ENCODE measurements at places on chromosomes 16 and 17.
A peak's percentile ranks its signal among the peaks of the same experiment; 100 is the strongest.

- DNase-seq: no peak
Observed at GRCh38 chr16:31081428-31082351, 7.1 kb downstream of the PRSS53 start.

DNA sequence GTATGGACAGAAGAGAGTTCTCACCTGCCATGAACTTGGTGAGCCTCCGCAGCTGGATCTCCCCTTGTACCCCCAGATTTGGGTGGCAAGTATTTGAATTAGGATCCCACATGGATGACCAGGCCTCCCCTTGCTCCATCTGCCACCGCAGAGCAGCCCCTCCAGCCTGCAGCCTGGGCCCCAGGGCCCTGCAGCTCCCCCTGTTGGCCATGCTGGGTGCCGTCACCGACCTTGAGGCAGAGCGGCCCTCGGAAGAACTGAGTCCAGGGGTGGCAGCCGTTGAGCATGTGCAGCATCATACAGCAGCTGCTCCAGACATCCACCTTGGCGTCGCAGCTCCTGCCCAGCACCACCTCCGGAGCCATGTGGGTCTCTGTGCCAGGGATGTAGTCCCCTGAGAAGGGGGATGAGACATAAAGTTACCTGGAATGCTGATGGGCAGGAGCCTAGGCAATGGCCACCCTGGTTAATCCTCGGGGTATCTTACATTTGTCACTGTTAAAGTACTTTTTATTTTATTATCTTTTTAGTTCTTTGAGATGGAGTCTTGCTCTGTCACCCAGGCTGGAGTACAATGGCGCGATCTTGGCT lies 9.0 kb upstream of the SPATA32 start:
- DNase-seq: no peak

- DNase-seq: no peak
Observed at GRCh38 chr16:69532641-69533455, 32.9 kb upstream of the NFAT5 start.

- no peak for DNase-seq
Observed at GRCh38 chr16:51321251-51321650, 170.2 kb upstream of the SALL1 start.

- no peak for DNase-seq
Observed at GRCh38 chr17:48308581-48308980, 121.4 kb downstream of the SKAP1 start.

GRCh38 chr17:72255481-72255880 lies 134.7 kb downstream of the SOX9 start:
- no peak for DNase-seq

DNA sequence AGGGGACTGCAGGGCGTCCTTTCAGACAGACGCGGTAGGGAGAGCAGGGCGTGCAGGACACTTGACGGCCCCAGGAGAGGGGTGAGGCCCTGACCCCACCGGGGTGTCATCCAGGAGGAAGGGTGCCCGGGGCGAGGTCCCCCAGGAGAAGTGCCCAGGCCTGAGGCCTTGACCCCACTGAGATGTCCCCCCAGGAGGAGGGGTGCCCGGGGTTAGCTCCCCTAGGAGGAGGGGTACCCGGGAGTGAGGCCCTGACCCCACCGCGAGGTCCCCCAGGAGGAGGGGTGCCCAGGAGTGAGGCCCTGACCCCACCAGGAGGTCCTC lies 27.2 kb upstream of the METRNL start:
- no peak for DNase-seq

GRCh38 chr17:7552621-7553051 lies 3.8 kb downstream of the TNFSF12 start:
- DNase-seq: no peak

DNA sequence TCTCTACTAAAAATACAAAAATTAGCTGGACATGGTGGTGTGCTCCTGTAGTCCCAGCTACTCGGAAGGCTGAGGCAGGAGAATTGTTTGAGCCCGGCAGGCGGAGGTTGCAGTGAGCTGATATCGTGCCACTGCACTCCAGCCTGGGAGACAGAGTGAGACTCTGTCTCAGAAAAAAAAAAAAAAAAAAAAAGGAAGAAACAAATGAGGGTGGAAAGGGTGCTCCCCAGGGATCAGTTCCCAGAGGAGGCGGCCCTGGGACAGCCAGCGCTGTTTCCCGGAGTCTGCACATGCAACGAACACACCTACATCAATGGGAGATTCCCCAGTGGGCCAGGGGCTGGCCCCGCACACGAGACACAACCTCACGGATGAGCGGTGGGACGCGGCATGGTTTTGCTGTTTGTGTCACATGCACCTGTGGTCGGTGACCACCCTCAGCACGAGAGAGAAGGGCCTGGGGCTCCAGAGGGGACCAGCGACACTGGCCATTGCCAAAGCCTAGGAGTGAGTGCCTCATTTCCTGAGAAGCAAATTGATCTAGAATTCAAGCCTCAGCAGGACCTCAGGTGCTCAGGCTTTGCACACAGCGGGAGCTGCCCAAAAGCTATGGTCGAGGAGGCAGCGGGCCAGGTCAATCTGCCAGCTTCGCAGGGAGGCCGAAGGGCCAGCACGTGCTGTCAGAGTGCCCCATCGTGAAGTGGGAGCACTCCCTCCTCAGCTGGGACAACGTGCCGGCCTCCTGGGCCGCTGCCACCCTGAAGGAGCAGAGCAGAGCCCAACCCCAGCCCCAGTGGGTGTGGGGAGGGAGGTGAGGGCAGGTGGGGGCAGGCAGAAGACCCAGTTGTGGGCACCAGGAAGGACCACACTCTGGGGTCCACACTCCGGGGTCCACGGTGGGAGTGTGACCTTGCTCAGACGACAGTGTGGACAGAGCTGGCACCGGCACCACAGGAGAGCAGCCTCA lies 13.8 kb upstream of the WDR45B start:
- no peak for DNase-seq

GRCh38 chr16:85420501-85421337 lies 192.4 kb upstream of the GSE1 start:
- peak; percentile 96 for DNase-seq

GRCh38 chr17:17416007-17416399 lies 60.8 kb upstream of the MED9 start:
- DNase-seq: no peak

DNA sequence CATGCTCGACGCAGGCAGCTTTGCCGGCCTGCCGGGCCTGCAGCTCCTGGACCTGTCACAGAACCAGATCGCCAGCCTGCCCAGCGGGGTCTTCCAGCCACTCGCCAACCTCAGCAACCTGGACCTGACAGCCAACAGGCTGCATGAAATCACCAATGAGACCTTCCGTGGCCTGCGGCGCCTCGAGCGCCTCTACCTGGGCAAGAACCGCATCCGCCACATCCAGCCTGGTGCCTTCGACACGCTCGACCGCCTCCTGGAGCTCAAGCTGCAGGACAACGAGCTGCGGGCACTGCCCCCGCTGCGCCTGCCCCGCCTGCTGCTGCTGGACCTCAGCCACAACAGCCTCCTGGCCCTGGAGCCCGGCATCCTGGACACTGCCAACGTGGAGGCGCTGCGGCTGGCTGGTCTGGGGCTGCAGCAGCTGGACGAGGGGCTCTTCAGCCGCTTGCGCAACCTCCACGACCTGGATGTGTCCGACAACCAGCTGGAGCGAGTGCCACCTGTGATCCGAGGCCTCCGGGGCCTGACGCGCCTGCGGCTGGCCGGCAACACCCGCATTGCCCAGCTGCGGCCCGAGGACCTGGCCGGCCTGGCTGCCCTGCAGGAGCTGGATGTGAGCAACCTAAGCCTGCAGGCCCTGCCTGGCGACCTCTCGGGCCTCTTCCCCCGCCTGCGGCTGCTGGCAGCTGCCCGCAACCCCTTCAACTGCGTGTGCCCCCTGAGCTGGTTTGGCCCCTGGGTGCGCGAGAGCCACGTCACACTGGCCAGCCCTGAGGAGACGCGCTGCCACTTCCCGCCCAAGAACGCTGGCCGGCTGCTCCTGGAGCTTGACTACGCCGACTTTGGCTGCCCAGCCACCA lies 9.7 kb downstream of the VASN start:
- DNase-seq: no peak

DNA sequence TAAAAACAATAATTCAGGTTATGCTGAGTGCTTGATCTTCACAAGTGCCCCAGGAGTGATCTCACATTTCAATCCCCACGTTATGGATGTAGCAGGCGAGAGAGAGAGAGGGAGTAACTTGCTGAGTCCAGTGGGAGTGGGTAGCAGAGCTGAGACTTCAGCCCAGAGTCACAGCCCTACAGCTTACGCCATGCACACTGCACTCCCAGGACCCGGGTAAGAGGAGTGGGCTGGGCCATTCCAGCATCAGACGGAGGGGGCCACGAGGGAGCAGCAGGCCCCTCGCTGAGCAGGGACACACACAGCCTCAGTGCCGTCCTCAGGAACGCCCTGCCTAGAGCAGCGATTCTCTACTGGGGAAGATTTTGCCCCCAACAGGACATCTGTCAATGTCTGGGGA lies 9.8 kb upstream of the KIF19 start:
- no peak for DNase-seq

- DNase-seq: no peak
Observed at GRCh38 chr17:44002141-44002848, 2.1 kb upstream of the NAGS start.

DNA sequence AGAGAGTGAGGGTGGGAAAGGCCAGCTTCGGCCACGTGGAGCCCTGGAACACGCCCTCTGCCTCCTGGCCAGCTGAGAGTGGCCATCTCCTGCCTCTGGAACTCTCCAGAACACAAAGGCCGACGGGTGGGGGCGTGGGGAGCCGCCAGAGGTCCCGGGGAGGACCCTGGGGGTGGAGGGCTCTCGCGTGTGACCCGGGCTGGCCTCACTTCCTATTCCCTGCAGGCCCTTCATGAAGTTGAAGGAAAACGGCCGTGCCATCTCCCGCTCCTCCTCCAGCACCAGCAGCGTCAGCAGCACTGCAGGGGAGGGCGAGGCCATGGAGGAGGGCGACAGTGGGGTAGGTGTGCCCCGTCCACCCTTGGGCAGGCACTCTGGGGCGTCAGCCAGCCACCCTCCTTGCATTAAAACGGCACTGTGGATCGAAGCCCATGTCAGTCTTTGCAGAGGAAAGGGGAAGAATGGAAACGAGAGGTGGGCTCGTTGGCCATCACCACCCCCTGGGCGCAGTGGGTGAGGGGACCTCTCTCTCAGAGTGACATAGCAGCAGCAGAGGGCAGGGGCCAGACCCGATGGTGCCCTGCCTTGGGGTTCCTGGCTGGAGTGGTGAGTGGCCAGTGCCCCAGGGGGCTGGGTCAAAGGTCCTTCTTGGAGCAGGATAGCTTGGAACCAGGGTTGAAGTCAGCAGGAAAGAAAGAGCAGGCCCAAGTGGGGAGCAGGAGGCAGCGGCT lies 37.1 kb downstream of the OR1D5 start:
- no peak for DNase-seq

- DNase-seq: no peak
Observed at GRCh38 chr17:34154961-34155730, 99.9 kb upstream of the CCL2 start.

GRCh38 chr17:40279402-40279801 lies 8.3 kb upstream of the CDC6 start:
- no peak for DNase-seq

- peak; percentile 83 for DNase-seq
Observed at GRCh38 chr17:7686222-7687071, 843 bp downstream of the TP53 start.

- no peak for DNase-seq
Observed at GRCh38 chr16:5850632-5851392, 753.2 kb upstream of the EEF2KMT start.

DNA sequence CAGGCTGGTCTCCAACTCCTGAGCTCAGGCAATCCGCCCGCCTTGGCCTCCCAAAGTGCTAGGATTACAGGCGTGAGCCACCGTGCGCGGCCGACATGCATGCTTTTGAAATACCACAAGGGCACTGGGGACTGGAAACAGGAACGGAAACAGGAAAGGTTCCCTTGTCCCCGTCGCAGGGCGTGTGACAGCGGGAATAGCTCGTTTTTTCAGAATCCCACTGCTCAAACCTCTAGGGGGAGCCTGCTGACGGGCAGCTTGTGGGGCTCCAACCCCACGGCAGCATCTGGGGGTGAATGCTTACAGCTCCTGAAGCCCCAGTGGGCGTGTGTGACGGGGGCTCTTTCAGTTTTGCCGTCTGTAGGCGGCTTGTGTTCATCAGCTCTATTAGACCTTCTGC lies 18.8 kb upstream of the ASGR2 start:
- DNase-seq: no peak

DNA sequence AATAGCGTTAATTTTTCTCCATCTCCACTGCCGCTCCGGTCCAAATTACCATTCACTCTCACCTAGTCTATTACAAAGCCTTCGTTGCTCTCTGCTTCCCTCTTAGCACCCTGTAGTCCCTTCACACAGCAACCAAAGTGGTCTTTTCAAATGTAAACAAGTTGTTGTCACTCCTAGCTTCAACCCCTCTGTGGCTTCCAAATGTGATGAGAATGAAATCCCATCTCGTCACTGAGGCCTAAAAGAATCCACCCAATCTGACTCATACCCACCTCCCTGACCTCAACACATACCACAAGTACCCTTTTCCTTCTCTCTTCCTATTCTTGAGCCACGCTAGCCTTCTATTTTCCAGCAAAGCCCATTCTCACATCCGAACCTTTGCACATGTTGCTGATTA lies 2.2 kb upstream of the PELP1 start:
- DNase-seq: no peak

DNA sequence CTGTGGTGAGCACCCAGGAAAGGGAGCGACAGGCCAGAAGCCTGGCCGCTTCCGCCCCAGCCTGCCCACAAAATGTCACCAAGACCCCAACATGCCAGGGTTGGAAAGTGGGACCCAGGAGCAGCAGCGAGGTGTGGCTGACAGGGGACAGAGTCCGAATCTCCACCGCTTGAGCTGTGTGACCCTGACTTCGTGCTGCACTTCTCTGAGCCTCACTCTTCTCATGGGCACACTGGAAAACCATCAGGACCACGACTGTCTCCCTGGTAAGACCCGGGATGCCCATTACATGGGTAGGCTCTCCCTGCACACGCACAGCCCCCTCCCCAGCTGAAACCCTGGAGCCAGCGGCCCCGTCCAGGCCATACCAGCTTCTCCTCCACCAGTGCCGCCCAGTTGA lies 34.9 kb downstream of the PPL start:
- no peak for DNase-seq
